ENCODE measurements at places on chromosomes 2 and 18.
A peak's percentile ranks its signal among the peaks of the same experiment; 100 is the strongest.

GRCh38 chr2:120415728-120416509 lies 70.0 kb downstream of the INHBB start:
- DNase-seq = no peak

DNA sequence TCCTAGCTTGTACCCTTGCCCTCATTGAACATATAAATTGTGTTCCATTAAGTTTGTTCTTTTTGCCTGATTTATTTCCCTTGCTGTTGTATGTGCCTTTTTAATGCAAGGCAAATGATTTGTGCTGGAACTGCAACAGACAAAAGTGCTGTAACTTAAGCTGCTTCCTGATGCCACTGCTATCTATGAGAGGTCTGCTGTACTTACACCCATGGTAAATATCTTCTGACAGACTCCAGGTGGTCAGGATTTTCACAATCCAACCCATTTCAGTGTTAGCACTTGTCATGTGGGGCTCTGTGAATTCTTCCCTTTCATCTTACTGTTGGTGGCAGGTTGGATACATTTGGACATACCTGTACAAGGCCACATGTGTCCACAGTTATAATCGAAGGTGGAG lies 63.5 kb downstream of the ARHGAP15 start:
- DNase-seq = no peak

DNA sequence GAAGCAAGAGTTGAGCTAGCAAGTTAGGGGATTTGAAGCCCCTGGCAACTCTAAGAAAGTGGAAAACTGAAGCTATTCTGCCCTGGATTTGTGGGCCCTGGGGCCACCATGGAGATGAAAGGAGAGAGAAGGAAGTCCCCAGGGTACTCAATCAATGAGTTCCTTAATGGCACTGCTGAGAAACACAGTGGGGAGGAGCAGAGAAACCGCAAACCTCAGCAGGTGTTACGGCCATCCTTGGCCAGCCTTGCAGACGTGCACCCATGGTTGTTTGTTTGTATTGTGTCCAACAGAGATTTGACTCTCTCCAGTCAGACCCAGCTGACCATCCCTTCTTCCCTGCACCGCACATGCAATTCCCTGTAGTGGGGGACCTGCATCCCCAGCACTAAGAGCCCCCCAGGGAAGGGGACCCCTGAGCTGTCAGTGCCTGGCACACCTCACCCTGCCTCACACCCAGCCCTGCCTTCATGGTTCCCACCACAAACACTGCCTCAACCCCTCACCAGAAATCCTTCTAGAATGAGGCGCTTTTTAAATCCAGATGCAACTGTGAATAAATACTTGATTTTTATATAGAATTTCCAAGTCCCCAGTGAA lies 255.3 kb downstream of the SH3BP4 start:
- no peak for DNase-seq

DNA sequence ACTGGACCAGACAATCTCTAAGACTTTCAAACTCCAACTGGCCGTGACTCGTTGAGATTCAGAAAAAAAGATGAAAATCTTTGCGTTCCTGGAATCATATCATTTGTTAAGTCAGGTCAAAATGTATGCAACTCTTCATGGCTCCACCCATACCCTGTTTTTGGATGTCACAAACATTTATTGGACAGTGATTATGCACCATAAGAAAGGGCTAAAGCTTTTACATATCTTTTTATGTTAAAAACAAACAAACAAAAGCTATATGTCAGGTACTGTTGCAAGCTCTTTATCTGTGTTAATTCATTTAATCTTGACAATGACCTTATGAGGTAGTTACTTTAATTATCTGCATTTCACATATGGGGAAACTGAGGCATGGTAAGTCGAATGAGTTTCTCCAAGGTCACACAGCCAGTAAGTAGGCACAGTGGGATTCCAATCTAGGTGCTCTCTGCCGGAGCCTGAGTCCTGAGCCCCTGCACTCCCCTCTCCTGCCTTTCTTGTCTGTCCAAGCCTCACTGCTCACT lies 145.7 kb upstream of the MYCN start:
- DNase-seq = no peak

DNA sequence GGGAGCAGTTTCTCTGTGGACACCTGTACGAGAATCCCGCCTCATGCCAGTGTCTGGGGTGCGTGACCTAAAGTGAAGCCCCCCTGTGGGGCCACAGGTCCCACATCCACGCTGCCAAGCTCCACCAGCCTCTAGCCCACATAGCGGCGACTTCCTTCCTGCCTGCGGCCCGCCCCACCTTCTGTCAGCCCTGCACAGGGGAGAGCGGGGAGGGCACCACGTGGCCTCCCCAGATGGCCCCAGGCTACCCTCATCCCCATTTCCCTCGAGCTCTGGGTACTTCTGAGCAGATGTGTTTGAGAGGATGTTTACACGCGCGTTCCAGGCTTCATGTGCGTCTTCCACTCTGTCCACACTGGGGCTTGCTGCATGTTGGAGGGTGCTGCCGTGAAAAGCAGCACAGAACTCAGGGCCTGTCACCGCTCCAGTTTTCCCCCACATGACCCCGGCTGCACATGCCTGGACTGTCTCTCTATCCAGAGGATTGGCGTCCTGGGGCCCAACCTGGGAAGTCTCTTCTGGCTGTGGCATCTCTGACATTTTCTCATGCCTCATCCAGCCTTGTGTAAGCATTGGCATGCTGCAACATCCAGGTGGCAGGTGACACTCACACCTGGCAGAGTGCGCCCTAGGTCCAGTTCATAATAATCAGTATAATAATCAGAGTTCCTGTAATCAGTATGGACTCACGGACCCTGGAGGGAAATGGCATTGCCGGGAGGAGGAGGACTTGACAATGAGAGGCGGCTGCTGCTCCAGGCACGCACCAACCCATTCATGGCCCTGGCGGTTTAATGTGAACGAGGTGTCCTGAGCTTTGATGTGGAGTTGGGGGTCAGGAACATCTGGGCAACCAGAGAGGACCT lies 146.3 kb upstream of the TWIST2 start:
- DNase-seq = no peak

GRCh38 chr18:28248653-28249052 lies 71.7 kb upstream of the CDH2 start:
- DNase-seq = no peak

DNA sequence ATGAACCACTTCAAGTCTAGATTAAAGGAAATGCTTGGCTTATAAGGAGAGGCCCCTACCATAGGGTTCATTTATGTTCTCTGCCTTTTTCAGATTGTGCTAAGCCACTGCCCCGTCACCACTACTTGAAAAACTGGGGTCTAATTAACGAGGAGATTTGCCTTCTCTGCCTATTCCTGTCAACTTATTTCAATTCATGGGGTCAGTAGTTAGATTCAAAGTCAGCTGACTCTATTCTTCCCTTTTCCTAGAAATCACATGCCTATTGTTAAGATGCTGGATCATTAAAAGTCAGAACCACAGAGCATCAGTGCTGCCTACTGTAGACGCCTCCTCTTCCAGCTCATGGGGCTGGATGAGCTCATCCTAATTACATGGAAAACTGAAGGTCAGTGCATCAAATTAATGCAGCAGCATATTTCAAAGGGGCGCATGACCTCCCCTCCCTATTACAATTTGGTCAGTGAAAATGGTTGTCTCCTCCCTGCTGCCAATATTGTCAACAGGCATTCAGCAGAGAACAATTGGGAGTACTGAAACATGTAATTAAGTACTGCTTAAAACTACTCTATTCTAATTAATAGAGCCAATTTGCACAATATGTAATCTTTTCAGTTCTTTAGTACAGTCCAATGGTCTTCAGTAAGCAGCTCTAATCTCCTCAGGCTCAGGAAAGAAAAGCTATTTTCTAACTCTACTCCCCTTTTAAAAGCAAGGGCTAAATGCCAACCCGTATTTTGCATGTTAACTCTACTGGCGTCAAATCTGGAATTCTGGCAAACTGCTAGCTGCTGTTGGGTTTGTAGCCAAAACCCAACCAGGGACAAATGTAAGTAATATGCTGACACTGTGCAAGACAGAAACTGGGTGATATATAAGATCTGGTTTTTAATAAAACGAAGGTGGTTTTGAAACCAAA lies 117.4 kb upstream of the ITGB6 start:
- no peak for DNase-seq

- DNase-seq = no peak
These were observed 29.9 kb downstream of the KLHL29 start for GRCh38 chr2:23414871-23415270.

DNA sequence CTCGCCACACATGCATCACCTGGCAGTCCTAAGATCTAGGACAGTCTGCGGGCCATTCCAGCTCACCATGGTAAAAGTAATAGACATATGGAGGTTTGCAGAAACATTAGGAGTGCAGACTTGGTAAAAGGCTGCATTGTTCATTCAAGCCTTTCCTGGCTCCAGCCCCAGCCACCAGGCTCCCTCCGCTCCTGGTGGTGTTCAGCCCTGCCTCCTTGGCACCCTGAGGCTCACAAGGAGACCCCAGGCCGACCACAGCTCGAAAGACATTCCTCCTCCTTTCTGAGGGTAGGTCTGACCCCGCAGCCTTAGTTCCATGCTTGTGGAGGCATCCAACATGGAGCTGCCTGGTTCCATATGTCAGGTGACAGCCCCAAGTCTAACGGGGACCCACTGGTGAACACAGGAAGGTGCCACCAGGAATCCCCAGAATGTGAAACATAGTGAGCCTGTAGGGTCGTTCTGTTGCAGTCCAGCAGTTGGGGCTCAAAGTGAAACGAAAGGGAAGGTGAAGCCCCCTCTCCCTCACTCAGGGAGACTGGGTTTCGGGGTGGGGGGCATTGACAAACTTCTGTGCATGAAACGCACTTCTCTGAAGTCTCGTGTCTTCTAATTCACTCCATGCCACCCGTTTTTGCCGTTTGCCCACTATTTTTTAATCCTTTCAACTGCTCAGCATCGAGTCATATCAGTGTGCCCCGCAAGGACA lies 5.0 kb upstream of the SP100 start:
- DNase-seq = no peak

DNA sequence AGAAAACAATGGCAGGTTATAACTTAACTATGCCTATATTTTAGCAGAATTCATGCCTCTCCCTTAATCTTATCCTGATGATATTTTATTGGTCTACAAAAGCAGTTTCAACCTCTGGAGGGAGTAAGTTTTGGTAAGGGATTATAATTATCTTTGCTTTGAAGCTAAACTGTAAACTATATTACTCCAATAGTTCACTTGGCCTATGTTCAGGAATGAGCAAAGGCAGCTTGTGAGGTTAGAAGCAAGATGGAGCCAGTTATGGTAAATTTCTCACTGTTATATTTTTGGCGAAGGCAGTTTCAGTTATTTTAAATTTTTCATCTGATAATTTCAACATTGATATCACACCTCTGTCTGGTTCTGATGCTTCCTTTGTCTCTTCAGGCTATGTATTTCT lies 192.5 kb upstream of the RGPD4 start:
- no peak for DNase-seq

DNA sequence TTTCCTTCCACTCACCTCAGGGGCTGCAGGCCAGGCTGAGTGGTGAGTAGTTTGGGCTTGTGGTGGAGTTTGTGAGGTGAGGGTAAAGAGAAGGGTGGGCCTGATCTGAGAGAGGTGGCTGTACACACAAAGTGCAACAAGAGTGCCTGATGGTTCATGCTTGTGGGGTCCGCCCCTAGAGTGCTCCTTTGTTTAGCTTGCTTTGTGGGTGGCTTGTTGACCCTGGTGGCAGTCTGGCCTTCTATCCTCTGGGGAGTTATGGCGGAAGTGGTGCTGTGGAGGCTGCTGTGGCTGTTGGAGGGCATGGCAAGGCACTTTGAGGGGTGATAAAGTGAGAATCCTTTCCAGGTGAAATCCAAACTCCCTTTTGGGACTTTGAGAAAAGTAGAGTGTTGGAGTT lies 10.6 kb downstream of the UBE2F start:
- DNase-seq = no peak

DNA sequence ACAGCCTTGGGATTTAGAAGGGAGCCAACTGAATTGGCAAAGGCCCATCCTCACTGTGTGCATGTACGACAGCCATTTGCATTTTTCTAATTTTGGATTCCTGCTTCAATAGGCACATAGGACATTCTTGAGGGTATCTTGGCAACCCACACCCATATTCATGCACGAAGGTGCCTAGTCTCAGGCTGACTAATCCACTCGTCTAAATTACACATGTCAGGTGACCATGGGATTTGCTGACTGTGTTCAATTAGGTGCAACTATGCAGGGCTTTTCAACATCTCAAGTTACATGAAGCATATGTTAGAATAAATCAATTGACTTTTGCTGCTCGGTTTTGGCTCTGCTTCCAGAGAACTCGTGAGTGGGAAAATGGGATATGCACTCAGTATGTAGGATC lies 249.7 kb downstream of the SP3 start:
- no peak for DNase-seq

GRCh38 chr18:63161761-63162195 lies 157.8 kb downstream of the BCL2 start:
- peak; percentile 49 for DNase-seq

- no peak for DNase-seq
These were observed 6.3 kb downstream of the SPIRE1 start for GRCh38 chr18:12651651-12652050.

DNA sequence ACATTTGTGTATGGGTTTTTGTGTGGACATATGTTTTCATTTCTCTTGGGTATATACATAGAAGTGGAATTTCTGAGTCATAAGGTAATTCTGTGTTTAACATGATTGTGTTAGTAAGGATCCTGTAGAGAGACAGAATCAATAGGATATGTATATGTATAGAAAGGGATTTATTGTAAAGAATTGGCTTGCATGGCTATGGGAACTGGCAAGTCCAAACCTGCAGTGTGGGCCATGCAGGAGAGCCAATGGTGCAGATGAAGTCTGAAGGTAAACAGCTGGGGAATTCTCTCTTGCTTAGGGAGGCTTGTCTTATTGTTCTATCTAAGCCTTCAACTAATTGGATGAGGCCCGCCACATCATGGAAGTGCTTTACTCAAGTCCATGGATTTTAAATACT lies 39.2 kb upstream of the IL1R2 start:
- DNase-seq = no peak

DNA sequence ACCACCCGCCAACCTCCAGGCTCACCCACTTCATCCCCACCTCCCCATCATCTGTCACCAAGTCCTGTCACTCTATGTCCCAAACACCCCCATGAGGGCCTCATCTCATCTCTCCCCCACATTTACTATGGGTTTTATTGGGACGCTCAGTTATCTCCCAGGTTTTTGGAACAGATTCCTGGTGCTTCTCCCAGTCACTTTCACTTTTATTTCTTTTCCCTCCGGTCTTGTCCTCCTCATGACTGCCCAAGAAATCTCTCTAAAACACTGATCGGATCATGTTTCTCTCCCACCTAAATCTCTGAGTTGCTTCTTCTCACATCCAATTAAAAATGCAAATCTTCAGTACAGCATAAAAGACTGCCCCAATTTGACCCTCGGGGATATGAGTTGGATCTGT lies 273.1 kb downstream of the PHLPP1 start:
- DNase-seq = no peak

DNA sequence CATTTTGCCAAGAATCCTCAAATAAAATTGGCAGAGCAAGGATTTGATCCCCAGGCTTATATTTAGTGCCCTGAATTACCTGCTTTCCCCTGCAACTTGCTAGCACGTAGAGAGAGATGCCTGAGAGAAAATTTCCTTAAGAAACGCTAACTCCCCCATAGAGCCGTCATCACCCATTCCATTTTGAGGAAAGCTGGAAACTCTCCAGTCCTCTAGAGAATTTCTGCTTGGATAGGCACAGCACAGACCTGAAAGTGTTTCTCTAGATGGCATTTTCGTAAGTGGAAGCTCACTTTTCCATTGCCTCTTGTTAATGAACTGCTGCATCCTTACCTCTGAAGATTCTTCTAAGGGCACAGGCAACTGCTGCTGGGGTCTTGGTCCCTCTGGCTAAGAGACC lies 277.8 kb upstream of the SIX2 start:
- no peak for DNase-seq

GRCh38 chr18:3129053-3129864 lies 90.5 kb downstream of the MYOM1 start:
- DNase-seq = peak; percentile 69

- DNase-seq = no peak
These were observed 23.0 kb upstream of the RHOB start for GRCh38 chr2:20423847-20424246.
